Activated T-helper 1 cell treated with anti-CD3 and anti-CD28 coated beads, Interleukin-2, amount 50 U/mL, for 16 hours (primary cell): ENCODE measurements at places on chromosomes 11 and 22.
A peak's percentile ranks its signal among the peaks of the same experiment; 100 is the strongest.

GRCh38 chr11:44286268-44286880 lies 23.6 kb downstream of the ALX4 start:
- peak; percentile 26 for DNase-seq

- DNase-seq, result no peak
Observed at GRCh38 chr11:117595440-117595839, 201.6 kb downstream of the DSCAML1 start.

GRCh38 chr22:44273175-44273574 lies 39.6 kb downstream of the SHISAL1 start:
- no peak for DNase-seq

- no peak for DNase-seq
Observed at GRCh38 chr22:30273711-30274436, 7.2 kb upstream of the OSM start.

DNA sequence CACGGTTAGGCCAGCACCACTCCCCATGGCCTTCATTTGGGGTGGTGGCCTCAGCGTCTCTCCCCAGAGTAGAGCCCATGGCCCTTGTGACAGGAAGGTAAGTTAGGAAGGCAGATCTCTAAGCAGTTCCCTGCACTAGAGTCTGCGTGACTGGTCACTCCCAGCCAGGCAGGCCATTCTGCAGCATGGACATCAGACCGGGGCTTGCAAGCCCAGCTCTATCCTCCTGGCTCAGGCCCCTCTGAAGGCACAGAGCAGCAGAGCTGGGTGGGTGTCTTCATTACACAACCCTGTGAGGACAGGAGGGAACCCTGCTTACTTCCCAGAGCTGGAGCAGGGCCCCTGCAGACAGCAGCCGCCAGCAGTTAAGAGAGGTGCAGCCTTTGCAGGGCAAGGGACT lies 77.3 kb downstream of the PIWIL3 start:
- no peak for DNase-seq

DNA sequence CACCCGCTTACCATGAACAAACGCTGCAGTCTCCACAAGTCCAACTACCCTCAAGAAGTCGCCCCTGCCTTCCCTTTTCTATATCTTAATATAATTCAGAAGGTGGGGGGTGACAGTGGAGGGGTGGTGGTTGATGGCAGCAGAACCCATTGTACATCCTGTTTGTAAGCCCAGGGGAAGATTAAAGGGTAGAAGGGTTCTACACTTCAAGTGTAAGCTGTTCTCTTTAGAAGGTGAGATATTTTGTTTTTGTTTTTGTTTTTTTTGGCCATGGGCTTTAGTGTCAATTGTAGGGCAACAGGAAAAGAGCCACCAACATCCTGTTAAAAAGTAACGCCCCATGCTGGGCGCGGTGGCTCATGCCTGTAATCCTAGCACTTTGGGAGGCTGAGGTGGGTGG lies 34.9 kb upstream of the RRAS2 start:
- no peak for DNase-seq

- no peak for DNase-seq
Observed at GRCh38 chr11:76800466-76801200, 17.5 kb downstream of the TSKU start.
